ENCODE measurements at places on chromosomes 3 and 15.

DNA sequence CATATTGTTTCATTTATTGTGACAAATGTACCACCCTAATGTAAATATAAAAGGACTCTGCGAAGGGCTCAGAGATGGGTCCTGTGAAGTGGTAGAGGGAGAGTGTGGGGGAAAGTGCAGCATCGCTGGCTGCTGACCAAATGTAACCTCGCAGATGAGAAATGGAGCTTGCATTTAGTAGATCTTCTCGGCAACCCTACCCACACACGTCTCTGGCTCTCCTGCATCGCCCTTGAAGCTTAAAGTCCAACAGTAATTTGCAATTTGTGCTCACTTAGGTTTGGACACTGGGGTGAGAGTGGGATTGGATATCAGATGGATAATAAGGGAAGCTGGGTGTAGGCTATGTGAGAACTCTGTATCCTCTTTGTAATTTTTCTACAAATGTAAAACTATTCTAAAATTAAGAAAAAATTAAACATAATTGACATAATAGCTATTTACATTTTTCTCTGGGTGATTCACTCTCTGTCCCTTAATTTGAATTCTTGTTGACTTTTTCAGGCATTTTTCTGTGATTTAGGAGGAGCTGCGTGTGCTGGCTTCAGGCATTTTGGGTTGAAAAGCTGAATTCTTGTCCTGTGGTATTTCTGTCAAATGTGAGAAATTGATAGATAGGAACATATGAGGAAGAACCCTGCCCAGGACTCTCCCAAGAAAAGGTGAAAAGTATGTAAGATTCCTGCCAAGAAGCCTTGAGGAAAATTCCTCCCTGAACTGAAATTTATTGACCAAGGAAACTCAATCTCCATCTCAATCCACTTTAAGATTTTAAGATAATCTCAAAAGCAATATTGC lies 524.7 kb upstream of the MCTP2 start:
- no peak for DNase-seq

DNA sequence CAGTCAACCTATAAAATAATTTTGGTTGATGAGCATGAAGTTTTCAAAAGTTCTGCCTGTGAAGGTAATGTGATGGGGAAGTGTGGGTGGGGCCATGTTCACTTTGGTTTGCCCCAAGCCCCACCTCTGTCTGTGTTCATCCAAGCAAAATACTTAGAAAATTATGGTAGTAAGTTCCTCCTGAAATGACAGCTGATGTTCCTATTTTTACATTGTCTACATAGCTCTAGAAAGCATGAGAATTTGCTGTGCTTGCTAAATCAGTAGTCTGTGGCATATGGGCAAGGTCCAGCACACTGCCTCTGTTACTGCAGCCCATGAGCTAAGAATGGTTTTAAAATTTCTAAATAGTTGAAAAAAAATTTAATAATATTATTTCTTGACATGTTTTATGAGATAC lies 21.9 kb upstream of the CP start:
- no peak for DNase-seq

DNA sequence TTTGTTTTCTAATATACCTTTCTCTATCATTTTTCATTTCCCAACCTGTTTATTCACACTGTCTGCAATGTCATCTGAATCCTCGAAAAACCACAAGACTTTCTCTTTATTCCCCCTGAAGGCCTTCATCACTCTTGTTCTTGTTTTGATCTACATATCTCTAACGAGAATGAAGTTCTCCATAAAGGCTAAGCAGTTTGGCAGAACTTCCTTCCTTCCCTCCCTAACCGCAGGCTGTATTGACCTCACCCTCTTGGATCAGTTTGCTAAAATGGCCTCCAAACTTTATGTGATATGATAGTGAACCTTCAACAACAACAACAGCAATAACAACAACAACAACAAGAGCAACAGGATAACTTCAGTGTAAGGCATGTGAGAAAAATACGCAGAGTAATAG lies 392.8 kb downstream of the TIGIT start:
- no peak for DNase-seq

GRCh38 chr15:29135702-29136646 lies 133.6 kb downstream of the NSMCE3 start:
- no peak for DNase-seq

- DNase-seq, result no peak
Measured at GRCh38 chr15:45395943-45396342, 17.6 kb upstream of the GATM start.

DNA sequence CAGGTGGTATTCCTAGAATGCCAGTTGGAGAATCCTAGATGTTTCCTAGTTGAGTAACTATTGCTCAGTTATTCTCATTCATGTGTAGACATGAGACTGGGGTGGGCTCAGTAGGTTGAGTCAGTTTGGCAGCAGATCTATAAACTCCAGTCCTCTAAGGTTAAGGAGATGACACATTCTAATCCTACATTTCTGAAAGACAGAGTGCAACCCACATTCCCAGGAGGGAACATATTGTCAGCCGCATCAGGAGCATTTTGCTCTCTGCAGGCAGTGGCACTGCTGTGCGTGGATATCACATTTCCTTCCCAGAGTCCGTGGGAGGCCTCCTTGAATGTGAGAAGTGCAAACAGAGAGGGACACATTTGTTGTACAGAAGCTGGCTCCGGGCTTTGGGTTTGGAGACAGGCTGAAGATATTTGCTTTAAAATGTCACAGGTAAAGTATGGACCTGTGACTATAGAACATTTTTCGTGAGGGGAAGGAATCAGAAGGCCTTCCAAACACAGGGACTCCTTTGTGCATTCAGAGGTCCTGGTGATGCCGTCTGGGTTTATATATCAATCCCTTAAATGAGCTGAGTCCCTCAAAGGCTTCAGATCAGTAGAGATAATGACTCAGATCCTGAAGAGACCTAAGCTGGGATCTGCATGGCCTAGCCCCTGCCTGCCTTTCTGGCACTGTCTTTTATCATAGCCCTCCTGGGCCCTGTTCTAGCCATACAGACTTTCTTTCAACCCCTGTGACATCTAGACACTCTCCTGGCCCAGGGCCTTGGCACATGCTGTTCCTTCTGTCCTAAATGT lies 156.5 kb downstream of the CADPS start:
- DNase-seq, result no peak

Data from activated CD4-positive, alpha-beta T cell treated with anti-CD3 and anti-CD28 coated beads for 36 hours (primary cell).